ENCODE measurements at places on chromosomes 7 and 10.

- no peak for DNase-seq
Measured at GRCh38 chr7:143735962-143736361, 21.5 kb downstream of the CTAGE6 start.

- DNase-seq: no peak
Measured at GRCh38 chr7:1939434-1940401, 269.6 kb downstream of the ELFN1 start.

DNA sequence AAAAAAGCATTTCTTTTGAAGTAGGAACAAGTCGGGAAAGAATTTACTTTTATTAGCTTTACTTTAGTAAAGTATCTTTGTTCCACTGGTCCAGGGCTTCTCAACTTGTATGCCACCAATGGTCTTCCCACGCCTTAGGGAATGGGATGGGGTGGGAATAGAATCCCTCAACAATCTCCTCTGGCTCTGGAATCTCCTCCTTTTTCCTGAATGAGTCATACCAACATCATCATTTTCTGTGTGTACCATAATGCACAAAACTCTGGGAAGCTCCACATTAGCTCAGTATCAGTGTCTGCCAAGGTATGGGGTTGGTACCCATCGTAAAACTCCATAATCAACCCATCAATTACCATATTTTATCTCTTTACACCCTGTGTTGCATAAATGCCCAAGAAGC, 159.4 kb upstream of the BMPER start:
- no peak for DNase-seq

GRCh38 chr10:77964811-77965210, 38.3 kb upstream of the DLG5 start:
- DNase-seq: no peak

- no peak for DNase-seq
Measured at GRCh38 chr10:95789902-95790301, 33.9 kb downstream of the ENTPD1 start.

DNA sequence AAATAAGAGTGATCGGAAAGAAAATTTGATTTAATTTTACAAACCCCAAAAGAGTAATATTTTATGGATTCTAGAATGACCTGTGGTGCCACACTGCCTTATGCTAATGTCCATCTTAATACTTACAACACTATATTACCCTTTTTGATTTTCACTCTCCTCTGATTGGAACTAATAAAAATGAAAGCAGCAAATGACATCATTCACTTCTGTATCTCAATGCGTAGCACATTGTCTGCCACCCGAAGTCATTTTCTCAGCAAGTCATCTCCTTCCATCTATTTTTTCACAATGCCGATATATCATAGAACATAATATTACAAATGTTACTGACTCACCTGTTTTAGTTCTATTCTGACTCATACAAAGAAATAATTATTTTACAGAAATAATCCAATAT, 127.5 kb upstream of the PCLO start:
- DNase-seq: no peak

- DNase-seq: peak; percentile 21
Measured at GRCh38 chr10:24706479-24707118, 17.1 kb downstream of the ARHGAP21 start.

DNA sequence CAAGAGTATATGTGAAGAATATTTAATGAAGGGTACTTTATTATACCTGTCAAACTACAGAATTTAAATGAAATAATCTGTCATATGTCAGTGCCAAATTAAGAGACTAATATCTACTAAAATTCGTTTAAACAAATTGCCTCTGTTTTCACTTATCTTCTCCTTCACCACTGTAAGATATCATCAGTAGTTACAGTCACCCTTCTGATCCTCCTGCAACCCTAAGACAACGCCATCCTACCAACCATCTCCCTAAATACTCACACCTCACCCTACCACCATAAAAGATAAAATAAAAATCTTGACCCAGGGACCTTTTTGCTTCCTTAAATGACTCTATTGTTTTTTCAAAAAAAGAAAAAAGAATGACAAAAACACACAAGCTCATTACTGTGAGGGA, 20.8 kb downstream of the EZH2 start:
- DNase-seq: no peak

DNA sequence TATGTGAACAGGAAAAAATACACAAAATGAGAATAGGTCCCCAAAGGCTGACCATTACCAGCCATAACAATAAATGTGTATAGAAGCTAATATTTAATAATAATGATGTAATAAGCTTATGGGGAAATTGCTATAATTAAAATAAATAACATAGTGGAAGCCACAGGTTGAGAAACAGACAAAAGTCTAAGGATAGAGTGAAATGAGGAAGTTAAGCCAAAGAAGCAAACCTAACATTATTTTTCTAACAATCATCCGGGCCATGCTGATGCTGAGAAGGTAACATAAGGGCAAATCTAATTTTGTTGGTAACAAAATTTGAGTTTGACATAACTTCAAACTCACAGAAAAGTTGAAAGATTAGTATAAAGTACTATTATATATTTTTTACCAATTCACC, 115.9 kb downstream of the MICU1 start:
- no peak for DNase-seq

- DNase-seq: no peak
Measured at GRCh38 chr7:43888993-43889945, 17.1 kb downstream of the URGCP start.
